ENCODE measurements at places on chromosomes 16 and 17. TPM values are rescaled to one million over a fixed set of nuclear protein-coding genes. Genes with fewer than 3 reads are reported as not detected.

GRCh38 chr17:81388612-81389367 is 6.5 kb upstream of the BAHCC1 start:
- no peak for DNase-seq

- DNase-seq: peak; percentile 69
Observed at GRCh38 chr16:75109732-75110243, 6.8 kb downstream of the LDHD start.

The IL32 gene
- 60.9 TPM for polyA plus RNA-seq

GRCh38 chr16:84453061-84453752 is 51.3 kb downstream of the MEAK7 start:
- DNase-seq: no peak

DNA sequence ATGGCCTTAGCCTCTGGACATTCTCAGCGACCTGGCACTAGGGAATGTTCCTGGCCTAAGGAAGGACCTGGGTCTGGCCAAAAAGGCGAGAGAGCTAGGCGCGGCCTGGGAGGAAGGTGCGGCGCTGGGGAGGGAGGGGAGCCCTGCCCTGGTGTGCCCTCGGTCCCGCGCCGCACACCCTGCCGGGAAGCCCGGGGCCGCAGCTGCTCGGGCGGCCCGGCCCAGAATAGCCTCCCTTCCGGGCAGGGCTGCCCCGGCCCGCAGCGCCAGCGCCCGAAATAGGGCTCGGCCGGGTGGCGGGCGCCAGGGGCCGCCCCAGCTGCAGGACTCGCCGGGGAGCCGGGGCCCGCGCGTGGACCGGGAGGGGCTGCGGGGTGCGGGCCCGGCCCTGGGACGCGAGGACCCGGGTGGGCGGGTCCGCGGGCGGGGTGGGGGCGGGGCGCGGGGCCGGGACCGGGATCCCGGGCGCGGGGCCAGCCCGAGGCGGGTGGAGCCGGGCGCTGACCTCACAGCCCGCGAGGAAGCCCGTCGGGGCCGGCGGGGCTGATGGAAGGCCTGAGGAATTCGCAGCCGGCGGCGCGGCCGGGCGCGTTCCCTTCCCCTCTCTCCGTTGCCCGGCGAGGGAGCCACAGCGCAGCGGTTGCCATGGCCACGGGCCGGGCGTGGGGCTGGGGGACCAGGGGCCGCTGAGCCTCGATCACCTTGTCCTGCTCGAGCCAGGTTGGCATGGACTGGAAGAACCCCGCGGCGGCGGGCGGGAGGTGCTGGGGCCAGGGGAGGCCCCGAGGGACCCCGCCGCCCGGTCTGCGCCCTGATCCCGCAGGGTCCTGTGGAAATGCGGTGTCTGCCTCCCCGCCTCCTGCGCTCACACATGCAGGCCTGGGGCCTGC is 18.1 kb downstream of the SOCS3 start:
- DNase-seq: peak; percentile 79

DNA sequence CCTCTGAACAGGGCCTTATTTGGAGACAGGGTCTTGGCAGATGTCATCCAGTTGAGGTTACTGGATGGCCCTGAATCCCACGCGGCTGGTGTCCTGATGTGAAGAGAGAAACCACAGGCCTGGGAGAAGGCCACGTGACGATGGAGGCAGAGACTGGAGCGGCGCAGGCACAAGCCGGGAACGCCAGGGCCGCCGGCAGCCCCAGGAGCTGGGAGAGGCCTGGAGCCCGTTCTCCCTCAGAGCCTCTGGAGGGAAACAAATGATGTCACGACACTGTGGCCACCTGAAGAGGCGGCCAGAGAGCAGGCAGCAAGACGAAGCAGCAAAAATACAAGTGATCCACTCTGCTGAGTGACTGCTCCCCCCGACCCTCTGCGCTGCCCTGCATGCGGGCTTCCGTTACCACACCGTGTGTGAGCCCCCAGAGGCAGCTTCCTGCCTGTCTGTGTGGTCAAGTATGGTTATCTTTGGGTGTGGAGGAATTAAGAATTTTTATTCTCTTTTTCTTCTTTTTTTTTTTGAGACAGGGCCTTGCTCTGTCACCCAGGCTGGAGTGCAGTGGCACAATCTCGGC is 11.6 kb downstream of the CD7 start:
- no peak for DNase-seq

The SMTNL2 gene
- polyA plus RNA-seq: not detected

DNA sequence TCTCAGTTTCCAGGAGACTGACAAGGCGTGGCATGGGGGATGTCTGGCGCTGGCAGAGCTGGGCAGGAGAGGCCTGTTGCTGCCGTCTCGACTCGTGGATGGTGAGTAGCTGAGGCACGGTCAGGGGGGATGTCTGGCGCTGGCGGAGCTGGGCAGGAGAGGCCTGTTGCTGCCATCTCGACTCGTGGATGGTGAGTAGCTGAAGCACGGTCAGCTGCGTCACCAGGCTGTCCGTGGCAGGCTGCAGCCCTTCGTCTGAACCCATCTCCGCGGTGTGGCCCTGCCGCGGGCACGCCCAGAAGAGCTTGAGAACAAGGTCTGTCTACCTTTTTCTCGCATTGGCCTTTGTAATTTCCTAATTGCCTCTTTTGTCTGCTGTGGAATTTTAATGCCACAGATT is 25.0 kb downstream of the ZNF750 start:
- DNase-seq: no peak

The ZFP3 gene
- polyA plus RNA-seq: 1.7 TPM

The KRTAP17-1 gene
- not detected for polyA plus RNA-seq

- no peak for DNase-seq
Observed at GRCh38 chr16:78505036-78505435, 405.6 kb downstream of the WWOX start.

DNA sequence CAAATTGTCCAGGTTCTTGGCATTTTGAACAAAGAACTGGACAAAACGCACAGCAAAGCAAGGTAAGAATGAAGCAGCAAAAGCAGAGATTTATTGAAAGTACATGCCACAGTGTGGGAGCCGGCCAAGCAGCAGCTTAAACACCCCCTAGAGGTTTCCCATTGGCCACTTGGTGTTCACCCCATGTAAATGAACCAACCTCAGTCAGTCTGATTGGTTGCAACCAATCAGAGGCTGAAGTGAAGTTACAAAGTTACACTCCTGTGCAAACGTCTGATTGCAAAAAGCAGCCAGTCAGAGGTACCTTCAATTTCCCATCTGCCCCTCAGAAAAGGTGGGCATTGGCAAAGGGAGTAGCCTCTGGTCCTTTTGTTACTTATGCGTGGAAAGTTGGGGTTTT is 8.8 kb upstream of the ZNF263 start:
- DNase-seq: no peak

DNA sequence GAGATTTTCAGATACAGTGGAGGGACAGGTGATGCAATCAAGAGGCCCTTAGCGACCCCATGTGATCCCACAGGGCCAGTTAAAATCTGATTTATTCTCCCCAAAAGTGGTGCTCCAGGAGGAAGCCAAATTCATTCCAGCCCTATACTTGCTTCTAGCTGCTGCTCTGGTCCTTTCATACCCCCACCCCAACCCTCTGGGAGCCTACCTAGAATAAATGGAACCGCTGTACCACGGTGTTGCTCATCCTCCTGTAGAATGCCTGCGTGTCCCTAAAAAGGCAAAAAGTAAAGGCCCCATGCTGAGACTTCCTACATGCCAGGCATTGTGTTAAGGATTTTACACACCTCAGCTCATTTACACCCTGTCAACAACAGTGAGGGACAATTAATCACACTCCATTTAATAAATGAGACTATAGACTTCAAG is 2.0 kb upstream of the RASL10B start:
- no peak for DNase-seq
